OCI-M1 (cell line): ENCODE measurements at places on chromosomes 1 and 21.
A peak's percentile ranks its signal among the peaks of the same experiment; 100 is the strongest.

DNA sequence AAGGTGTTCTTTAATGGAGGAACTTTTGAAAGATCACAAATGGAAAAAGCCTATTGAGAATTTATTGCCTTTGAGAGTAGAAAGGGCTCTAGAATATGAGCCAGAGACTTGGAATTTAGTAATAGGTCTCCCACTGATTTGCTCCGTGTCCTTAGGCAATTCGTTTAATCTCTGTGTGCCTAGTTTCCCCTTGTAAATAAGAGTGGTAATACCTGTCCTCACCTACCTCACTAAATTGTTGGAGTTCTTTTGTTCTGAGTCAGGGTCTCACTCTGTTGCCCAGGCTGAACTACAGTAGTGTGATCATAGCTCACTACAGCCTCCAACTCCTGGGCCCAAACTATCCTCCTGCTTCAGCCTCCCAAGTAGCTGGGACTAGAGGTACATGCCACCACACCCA is 15.0 kb upstream of the TEKT2 start:
- DNase-seq, result no peak

DNA sequence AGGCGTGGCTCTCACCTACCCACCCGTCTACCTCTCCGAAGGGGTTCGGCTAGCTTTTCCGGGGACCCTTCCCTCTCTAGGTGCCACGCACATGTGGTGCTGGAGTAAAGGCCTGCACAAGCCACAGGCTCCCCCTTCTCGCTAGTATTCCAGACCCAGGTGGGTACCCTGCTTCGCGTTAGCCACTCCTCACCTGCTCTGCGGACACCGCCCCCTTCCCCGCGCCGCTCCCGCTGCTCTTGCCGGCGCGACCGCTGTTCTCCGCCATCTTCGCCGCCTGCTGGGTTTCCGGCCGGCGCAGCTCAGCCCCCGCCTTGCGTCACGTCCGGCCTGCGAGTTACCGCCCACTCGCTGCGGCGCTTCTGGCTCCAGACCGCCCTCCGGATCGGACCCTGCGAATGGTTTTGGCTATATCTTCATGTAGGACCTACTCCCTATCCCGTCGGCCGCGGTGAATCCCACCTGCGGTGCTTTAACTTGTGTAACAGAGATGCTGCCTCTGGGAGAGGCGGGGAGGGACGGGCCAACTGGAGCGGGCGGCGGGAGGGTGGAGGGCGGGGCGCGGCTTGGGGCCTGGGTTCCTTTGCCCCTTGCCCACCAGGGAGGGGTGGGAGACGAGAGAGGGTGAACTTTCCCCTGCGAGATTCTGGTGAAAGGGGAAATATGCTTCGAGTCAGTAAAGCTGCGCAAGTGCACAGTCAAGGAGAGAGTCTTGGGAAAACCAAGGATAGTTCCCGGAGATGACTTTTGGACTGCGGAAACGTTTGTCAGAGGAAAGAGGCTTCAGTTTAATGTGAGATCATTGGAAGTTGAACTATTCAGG is at the start of the genes NIT1 and PFDN2:
NIT1 (plus strand) TSS at position 347 of the 823 bp plus-strand sequence; CDS start at position 419, 72 bp downstream.
PFDN2 (minus strand) TSS at position 279 of the 823 bp plus-strand sequence; CDS start at position 268, 11 bp downstream.
- peak; percentile 93 for DNase-seq

DNA sequence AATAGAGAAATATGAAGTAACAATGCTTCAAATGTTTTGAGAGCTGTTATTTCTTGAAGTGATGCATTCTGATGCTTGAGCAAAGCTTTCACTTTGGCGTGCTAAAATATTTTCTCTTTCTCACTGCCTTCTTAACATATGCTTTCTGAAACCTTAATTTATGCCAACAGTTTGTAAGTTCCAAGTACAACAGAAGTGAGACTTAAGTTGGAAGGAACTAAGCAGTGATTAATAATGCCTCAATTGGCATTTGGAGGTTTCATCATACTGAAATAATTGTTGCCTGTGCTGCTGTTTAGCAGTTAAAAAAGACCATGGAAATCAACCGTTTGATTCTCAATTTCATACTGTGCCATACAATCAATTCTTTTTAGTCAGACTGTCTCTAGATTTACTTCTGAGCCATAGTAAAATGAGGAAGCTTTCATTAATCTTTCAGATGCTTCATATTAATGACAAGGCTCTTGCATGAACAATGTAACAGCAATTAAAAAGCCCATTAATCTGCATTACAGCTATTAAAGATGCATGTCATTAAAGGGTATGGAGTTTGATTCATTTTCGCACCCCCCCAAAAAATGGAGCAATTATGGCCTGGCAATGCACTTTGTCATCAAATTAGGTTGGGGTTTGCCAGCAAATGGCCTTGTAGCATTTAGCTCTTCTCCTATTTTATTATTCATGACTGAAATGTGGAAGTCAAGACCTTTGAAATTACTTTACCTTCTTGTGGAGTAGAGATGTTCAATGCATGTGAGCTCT is 375.3 kb downstream of the USH2A start:
- DNase-seq, result no peak

DNA sequence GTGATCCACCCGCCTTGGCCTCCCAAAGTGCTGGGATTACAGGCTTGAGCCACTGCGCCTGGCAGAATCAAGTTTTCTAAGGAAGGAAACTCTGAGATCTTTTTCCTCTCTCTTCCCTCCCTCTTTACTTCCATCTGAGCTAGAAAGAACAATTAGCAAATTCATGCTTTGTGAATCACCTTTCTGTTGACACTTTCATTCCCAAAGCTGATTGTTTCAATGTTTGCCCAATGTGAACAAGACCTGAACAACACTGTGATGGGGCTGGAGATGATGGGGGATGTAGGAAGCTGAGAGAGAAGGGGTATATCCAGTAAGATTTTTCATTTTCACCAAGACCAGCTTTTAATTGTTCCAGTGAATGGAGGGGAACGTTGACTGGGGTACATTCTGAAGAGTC is 5.7 kb upstream of the TENT5B start:
- no peak for DNase-seq

DNA sequence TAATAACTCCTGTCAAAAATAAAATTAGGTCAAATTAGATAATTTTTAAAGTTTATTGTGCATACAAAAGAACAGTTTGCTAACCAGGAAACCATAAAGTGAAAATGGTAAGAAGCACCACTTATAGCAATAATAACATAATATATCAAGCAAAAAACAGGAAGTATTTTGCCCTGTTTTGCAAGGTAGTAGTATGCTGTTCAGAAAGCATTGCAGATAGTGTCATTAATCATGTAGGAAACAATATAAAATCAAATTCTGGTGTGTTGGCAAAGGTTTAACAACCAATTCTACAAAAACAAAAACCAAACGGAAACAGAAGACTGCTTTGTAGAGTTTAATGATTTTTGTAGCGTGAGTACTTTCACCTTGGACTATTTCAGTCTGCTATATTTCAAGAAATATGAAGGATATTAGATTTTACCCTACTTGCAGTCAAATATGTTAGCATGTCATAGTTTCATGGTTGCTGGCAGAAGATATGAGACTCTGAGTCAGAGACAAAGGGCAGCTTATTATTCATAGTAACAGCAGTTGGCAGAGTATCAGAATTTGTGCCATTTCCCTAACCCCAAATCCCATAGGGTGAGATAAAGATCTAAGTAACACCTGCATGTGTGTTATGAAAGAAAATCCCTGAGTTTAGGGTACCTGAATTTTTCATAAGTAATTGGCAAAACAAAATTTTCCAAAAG is 729.0 kb upstream of the BRINP3 start:
- peak; percentile 39 for DNase-seq

GRCh38 chr1:196143602-196144342 is 464.5 kb downstream of the KCNT2 start:
- DNase-seq, result peak; percentile 34

DNA sequence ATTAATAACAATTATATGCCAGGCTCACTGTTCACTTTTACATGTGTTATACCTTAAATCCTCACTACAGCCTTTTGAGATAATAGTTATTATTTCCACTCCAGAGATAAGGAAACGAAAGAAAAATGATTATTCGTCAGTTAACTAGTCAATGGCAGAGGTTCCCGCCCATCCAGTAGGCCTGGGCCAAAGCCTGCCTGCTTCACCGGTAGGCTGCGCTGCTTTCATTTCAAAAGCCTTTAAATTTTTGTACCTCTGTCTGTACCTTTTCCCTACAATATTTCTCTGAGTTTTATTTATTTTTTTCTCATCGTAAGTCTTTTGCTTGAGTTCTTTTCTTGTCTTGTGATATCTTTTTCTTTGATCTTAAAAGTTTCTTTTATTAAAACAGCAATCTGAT is 3.6 kb downstream of the GPR52 start:
- no peak for DNase-seq

- DNase-seq, result no peak
Measured at GRCh38 chr1:68046885-68047658, 3.4 kb downstream of the DIRAS3 start.

- no peak for DNase-seq
Measured at GRCh38 chr1:18816808-18817207, 42.7 kb downstream of the TAS1R2 start.

DNA sequence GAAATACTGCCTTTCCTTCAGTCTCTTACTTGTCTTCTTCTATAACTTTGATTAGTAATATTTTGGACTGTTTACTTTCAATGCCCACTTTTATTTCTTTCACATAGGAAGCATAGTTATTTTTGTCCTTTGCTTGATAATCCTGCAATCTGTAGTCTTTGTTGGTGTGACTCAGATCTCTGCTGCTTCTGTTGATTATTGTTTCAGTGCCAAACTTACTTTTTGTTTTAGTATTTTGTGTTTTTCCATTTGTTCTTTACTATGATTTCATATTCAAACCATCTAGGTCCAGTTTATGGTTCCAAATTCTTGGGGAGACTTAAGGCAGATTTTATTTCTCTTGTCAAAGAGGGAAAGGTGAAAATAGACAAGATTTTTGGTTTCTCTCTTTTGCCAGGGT is 399.9 kb downstream of the HLX start:
- no peak for DNase-seq

DNA sequence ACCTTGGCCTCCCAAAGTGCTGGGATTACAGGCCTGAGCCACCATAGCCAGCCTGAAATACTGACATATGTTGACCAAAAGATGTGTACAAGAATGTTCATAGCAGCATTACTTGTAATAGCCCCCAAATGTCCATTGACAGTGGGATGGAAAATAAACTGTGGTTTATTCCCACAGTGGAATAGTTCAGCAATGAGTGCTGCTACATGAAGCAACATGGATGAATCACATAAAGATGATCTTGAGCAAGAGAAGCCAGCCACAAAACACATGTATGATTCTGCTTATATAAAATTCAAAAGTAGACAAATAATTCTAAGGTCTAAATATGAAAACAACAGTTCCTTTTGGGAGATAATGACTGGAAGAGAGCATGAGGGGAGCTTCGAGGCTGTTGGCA is 9.1 kb upstream of the CREG1 start:
- no peak for DNase-seq

GRCh38 chr1:175892686-175893085 is 149.3 kb upstream of the TNR start:
- DNase-seq, result no peak

DNA sequence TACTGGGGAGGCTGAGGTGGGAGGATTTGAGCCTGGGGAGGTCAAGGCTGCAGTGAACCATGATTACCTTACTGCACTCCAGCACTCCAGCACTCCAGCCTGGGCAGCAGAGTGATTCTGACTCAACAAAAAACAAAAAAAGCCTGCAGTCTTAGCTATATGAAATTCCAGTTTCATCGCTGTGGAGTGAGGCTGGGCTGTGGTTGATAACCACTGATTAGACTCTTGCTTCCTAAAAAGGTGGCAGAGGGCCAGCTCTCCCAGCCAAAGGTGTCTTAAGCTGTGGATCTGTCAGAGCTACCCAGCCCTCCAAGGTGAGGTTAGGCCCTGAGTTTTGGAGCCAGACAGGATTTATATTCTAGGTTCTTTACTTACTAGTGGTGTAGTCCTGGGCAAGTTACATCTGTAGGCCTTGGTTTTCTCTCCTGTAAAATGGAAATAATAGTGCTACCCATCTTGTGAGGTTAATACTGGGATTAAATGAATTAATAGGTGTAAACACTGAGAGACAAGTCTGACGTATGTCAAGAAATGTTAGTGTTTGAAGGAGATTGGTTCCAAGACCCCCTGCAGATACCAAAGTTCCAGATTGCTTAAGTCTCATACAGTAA is 35.9 kb downstream of the TMCC2 start:
- peak; percentile 80 for DNase-seq

- DNase-seq, result no peak
Measured at GRCh38 chr1:81381881-81382280, 418.9 kb upstream of the ADGRL2 start.

DNA sequence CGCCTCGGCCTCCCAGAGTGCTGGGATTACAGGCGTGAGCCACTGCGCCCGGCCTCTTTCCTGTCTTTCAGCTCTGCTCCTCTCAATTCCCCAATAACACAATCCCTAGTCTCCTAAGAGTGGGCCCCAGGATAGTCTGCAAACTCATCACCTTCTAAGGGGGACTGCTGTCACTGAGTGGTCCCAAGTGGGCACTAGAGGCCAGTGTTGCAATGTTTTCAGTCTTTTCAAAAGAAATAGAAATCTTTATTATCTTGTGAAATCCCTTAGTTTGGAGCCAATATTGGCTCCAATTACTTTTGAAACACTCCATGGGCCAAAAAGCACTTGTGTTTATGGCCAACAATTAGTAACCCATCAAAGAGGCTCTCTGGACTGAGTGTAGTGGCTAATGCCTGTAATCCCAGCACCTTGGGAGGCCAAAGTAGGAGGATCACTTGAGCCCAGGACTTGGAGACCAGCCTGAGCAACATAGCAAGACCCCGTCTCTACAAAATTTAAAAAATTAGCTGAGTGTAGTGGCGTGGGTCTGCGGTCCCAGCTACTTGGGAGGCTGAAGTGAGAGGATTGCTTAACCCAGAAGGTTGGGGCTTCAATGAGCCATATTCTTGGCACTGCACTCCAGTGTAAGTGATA is 28.6 kb upstream of the ZNF697 start:
- DNase-seq, result peak; percentile 13

GRCh38 chr1:9376886-9377333 is 84.2 kb downstream of the SPSB1 start:
- DNase-seq, result no peak

DNA sequence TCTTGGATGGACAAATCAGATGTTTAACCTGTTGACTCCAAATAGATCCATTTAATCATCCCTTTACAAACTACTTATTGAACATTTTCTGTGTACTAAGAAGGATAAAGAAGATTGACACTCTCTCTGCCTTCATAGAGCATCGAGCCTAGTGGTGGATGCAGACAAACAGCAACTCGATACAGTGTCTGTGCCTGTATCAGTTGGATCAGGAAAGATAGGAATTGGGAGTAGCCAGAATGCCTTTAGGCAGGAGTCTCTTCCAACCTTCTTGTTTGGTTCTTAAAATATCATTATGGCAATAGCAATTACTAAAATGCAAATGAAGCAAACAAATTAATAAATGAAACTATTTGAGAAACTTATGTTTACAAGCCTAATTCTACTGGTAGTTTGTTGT is 89.0 kb upstream of the RAVER2 start:
- DNase-seq, result no peak

DNA sequence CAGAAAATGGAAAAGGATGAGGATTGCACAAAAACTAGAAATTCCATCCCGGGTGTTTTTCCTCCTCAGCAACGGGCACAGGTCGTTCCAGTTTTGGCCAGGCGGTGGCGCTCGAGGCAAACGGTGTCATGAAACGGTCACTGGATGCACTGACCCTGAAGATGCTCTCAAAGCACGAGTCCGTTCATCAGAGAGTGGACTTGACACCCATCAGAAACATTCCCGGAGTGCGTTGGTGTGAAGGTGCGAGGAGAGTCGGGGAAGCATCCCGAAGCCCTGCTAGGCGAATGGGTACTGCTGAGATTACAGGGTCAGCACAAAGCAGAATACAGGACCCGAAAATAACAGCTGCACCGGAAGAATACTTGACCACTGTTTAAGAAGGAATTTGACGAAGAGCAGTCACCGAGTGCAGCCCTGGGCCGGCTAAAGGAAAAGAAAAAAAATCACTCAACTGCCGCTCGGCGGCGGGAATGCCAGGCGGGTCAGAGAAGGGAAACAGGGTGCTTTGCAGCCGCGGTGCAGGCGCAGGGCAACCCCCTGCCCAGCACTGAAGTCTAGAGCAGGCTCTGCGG is 71.7 kb upstream of the ETS2 start:
- DNase-seq, result peak; percentile 93
